ENCODE measurements at places on chromosomes 12 and 14. TPM values are rescaled to one million over a fixed set of nuclear protein-coding genes. Genes with fewer than 3 reads are reported as not detected.

The TNFRSF1A gene
- total RNA-seq: 224 TPM

The KRT78 gene
- total RNA-seq: not detected

The DEGS2 gene
- not detected for total RNA-seq

DNA sequence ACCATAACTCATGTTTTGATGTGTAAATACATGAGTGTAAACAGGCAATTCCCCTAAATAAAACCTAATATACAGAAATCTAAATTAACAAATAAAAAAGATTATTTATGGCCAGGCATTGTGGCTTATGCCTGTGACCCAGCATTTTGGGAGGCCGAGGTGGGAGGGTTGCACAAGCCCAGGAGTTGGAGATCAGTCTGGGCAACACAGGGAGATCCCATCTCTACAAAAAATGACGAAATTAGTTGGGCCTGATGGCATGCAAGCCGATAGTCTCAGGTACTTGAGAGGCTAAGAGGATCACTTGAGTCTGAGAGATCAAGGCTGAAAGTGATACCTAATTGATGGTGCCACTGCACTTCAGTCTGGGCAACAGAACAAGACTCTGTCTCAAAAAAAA lies 48.7 kb downstream of the BCAT1 start:
- no peak for DNase-seq

DNA sequence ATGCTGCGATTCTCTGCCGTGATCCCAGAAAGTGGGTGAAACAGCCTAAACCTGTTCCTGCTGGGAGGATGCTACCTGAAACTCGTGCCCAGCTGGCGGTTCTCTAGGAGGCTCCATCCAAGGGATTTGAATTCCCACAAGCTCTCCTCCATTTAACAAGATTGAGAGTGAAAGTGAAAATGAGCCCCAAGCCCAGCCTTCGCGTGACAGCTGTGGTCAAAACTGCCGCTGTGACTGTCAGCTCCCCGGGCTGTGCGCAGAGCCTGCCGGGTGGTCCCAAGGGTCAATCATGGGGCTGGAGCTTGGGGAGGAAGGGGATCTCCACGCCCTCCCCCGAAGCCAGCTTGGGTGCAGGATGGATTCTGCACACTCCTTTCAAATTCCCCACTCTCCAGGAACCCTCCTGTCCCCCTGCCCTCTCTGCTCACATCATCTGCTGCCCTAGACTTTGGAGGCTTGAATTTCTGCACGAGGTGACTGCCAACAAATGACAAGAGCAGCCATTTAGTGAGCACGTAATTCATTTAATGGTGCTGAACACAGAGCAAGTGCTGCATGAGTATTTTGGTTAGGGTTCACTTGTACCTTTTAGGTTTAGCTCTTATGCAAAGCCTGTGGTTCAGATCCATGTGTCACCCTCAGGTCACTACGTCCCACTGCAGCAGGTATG lies 5.3 kb downstream of the ASB2 start:
- DNase-seq: no peak

DNA sequence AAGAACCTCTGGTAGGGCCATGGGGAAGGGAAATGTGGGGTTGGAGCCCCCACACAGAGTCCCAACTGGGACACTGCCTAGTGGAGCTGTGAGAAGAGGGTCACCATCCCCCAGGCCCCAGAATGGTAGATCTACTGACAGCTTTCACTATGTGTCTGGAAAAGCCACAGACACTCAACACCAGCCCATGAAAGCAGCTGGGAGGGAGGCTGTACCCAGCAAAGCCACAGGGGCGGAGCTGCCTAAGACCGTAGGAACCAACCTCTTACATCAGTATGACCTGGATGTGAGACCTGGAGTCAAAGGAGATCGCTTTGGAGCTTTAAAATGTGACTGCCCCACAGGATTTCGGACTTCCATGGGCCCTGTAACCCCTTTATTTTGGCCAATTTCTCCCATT lies 97.8 kb downstream of the HMGA2 start:
- no peak for DNase-seq

DNA sequence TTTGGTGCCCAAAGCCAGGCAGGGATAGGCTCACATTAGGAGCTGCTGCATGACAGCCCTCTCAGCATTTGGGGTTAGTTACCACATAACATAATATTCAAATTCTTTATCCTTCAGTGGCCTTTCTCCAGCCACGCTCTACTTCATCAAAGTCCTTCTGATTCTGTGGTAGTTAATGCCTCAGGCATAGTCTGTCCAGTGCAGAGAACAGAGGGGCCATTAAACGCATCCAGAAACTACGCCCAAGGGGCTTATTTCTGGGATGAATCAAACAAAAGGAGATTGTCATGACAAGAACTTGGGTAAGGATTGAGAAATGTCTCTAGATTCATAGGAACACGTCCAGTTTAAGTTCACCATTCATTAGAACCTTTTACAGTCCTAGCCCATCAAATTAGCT lies 183.4 kb upstream of the PLXNC1 start:
- no peak for DNase-seq

GRCh38 chr12:109223211-109223610 lies 85.9 kb downstream of the FOXN4 start:
- no peak for DNase-seq

- no peak for DNase-seq
Measured at GRCh38 chr12:108843187-108843586, 14.2 kb downstream of the SSH1 start.

DNA sequence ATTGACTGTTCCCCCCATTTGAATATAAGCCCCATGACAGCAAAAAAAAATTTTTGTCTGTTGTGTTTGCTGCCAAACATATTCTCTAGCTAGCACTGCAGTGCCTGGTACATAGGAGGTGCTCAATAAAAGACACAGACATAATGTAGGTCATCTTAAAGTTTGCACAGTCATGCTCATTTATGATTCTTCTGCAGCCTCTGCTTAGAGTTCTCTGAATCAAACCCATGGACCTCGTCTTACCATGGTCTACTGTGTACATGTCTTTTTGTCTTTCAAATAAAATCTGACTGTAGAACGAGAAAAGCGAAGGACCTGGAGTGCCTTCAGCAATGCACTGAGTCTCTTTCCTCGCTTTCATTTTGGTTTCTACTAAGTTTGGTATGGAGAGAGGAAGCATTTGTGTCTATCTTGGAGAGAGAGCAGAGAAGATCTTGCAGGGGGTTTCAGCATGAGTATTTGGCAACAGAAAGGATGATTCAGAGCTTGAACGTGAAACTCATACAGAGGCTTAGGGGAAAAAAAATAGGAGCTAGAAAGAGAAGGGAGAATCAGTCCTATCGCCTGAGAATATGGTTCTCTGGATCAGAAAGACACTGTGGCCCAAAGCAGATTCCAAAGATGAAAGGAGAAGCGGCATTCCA lies 38.8 kb upstream of the TMCC3 start:
- DNase-seq: no peak

All from psoas muscle (tissue), 8 donors.